ENCODE measurements at places on chromosomes 2 and 18.

- DNase-seq = no peak
Measured at GRCh38 chr18:46222710-46223360, 118.7 kb downstream of the HAUS1 start.

DNA sequence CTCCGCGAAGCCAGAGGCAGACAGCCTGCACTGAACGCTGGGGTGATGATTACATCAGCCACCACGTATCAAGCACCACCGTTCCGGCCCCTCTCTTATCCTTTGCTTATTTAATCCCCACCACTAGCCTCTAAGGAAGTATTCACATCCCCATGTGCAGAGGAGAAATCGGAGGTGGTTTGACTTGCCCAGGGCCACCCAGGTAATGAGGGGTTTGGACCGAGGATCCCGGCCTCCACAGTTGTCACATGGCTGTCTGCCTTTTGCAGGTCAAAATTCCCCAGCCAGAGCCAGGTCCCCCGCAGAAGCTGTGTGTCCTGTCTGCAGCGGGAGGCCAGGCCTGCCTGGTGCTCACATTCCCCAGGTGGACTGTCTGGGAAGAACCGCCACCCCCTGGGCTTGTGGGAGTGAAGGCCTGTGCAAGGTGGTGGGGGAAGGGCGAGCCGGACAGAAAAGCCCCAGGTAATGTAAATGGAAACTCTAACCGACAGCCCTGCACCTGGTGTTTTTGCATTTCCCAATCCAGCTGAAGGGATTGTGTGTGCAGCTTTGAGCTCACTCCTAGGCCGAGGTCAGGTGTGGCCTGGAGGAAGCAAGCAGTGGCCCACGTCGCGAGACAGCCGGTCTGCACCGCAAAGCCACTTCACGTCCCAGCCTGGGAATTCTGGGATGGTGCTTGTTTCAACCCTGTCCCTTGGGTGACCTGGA lies 108.5 kb upstream of the ID2 start:
- DNase-seq = no peak

DNA sequence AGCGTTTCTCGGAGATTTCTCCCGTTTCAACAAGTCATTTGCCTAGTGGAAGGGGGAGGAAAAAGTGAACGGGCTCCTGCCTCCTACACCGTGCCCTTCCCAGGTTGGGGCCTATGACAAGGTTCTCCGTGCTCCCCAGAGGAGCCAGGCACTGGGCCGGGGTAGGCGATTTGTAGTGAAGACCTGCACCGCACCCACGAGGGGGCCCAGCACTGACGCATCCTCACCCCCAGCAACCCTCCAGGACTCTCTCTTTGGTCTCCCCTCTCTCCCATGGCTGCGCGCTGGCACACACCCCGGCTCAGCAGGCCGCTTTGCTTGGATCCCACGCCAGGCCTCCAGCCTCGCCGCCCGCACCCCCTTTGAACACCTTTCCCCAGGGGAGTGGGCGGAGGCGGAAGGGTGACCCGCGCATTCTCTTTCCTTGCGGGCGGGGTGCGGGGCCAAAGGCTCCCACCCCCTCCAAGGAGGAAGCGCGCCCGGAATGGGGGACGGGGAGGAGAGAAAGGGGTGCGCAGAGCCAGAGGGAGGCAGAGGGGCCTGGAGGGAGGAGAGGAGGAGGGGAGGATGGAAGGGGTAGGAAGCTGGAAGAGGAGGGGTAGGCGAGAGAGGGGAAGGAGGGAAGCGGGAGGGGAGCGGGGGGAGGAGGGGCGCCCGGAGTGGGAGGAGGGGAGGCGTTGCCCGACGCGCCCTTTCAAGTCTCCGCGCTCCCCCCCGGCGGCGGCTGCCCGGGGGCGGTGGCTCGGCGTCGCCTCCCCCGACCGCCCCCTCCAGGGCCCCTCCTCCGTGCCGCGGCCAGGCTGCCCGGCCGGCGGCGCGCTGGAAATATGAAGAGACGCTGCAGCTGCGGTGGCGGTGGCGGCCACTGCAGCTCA lies at the start of gene APCDD1:
APCDD1 (plus strand) TSS at position 830 of the 875 bp plus-strand sequence. CDS start 347 bp downstream, outside the sequence.
- DNase-seq = no peak

DNA sequence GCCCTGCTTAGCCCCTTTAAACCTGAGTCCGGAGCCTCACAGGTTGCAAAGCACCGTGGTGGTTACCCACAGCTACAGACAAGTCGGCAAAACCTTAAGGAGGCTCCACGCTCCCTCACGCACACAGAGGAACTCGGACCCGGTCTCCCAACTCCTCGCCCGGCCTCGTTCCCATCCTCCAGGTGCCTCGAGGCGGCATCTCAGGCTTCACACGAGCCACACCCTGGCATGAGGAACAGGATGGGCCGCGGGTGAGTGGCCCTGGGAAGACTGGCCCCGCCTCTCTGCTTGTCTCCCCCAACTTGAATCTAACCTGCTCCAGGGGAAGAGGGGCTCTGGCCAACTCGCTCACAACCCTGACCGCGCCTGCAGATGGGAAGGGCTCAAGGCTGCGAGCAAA lies 97.4 kb downstream of the EIPR1 start:
- DNase-seq = no peak

- DNase-seq = no peak
Measured at GRCh38 chr2:56211048-56211447, 27.3 kb downstream of the CCDC85A start.

GRCh38 chr2:127389778-127390435 lies 2.1 kb upstream of the MAP3K2 start:
- no peak for DNase-seq

GRCh38 chr2:20643826-20644225 lies 7.1 kb downstream of the HS1BP3 start:
- DNase-seq = no peak

GRCh38 chr2:210195101-210195852 lies 24.1 kb upstream of the KANSL1L start:
- no peak for DNase-seq
